T-helper 1 cell (primary cell): ENCODE measurements at places on chromosomes 3 and 15.

DNA sequence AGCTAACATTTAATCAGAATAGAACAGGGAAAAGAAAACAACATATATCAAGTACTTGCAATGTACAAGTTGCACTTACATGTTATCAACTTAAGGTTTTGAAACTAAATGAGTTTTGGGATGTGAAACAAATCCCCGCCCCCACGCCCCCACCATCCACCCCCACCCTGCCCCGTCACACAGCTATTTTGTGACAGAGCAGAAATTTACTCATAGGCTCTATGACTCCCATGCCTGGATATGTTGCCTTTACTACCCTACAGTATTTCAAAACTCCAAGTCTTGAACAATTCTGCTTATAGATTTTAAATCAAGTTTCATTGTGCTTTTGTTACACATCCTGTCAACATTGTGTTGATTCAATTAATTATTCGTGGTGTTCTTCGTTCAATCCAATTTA is 18.1 kb upstream of the IL1RAP start:
- no peak for DNase-seq

GRCh38 chr3:112640276-112640929 is 540 bp downstream of the CCDC80 start:
- DNase-seq, result no peak

DNA sequence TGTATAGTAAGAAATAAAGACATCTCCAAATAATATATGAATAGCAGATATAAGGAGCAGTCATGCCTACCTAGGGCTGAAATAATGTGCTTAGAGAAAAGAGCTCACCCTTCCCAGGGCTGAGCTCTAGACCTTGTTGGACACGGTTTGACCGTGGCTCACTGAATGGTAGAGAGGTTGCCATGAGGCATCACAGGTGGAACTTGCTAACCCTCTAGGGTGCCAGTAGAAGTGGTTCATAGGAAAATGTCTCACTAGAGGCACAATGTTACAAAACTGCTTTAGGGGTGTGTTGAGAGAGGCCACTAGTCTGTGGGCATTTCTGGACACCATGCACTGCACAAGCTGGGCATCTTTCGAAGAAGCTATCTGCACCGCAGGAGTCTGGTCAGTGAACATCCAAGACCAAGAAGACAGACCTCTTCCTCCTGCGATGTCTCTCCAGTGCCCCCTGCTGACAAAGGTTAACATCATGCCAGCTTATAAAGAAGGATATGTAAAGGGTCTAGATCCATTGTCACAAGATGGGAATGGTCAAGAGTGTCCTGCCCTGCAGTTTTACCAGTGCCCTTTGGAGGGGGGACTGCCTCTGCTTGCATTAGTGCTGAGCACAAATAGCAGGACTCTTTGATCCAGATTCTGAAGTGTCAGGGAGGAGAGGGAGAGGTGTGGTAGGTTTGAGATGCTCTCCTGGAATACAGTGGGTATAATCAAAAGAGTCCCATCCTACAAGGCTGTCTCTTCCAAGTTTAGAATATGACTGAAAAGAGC is 266.8 kb downstream of the ZNF385D start:
- no peak for DNase-seq

DNA sequence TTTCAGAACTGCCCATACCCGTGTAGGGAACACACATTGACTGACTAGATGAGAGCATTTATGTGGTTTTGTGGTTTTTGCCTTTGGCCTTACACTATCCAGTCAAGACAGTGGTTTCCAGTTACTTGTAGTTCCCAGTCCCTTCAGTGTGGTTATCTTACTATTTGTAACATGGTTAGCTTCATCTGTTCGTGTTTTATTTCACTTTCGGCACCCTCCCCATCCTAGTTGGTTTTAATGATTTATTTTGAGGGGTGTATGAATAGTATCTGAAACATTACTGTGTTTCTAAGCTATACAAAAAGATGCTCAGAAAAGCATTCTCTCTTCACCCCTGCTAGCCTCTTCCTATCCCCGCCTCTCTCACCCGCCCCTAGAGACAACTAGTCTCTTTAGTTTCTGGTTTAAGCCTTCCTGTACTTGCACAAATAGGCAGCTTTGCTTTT is 14.1 kb downstream of the LYSMD4 start:
- peak; percentile 26 for DNase-seq

GRCh38 chr3:36964817-36965216 is 20.0 kb upstream of the TRANK1 start:
- DNase-seq, result no peak

GRCh38 chr3:69326855-69327300 is 59.0 kb downstream of the FRMD4B start:
- no peak for DNase-seq

GRCh38 chr15:69725957-69726356 is 273.3 kb downstream of the RPLP1 start:
- DNase-seq, result no peak

- DNase-seq, result no peak
Measured at GRCh38 chr3:152190636-152191183, 78.0 kb upstream of the MBNL1 start.

- DNase-seq, result no peak
Measured at GRCh38 chr3:12838179-12838965, 3.0 kb downstream of the RPL32 start.

DNA sequence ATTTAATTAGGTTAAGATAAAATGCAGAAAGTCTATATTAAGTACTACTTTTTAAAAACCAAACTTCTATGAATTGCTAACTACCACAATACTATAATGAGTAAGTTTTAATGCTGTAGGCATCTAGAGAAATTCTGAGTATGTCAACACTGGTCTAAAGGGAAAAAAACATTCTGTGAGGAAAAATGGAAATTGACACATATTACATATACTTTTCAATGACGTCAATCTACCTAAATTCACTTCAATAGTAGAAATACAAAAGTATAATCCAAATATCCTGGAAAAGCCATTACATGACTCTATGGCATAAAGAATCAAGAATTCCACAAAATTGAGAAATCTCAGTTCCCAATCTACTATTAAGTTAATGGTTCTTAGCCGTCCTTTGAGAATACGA is 2.2 kb downstream of the SECISBP2L start:
- no peak for DNase-seq

GRCh38 chr15:84921121-84921520 is 36.7 kb downstream of the SLC28A1 start:
- DNase-seq, result no peak

GRCh38 chr3:155393316-155393715 is 99.8 kb upstream of the STRIT1 start:
- DNase-seq, result no peak

GRCh38 chr3:1026395-1026794 is 66.4 kb upstream of the CNTN6 start:
- DNase-seq, result no peak

GRCh38 chr15:84611631-84612030 is 10.8 kb downstream of the ZSCAN2 start:
- DNase-seq, result no peak

- DNase-seq, result no peak
Measured at GRCh38 chr15:71807691-71808091, 2.7 kb upstream of the NR2E3 start.

DNA sequence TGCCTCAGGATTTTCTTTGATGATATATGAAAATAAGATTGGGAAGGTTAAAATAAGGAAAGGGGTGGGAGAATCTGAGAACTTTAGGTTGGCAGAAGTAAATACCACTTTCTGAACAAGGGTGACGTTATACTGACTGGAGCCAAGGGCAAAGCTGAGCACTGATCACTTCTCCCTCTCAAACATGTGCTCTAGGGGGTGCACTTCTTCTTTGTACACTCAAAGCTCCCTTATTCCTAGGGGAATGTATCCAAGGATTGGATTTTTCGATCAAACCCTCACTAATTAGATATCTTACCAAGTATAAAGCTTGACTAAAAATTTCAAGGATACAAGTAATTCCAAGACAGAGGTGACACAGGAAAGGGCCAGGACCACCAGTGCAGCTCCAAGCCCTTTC is 243.9 kb upstream of the UMPS start:
- no peak for DNase-seq

- DNase-seq, result no peak
Measured at GRCh38 chr15:94524565-94524964, 293.2 kb downstream of the MCTP2 start.

- no peak for DNase-seq
Measured at GRCh38 chr3:150075417-150075865, 104.7 kb upstream of the PFN2 start.

- no peak for DNase-seq
Measured at GRCh38 chr3:40990062-40990456, 209.2 kb upstream of the CTNNB1 start.

DNA sequence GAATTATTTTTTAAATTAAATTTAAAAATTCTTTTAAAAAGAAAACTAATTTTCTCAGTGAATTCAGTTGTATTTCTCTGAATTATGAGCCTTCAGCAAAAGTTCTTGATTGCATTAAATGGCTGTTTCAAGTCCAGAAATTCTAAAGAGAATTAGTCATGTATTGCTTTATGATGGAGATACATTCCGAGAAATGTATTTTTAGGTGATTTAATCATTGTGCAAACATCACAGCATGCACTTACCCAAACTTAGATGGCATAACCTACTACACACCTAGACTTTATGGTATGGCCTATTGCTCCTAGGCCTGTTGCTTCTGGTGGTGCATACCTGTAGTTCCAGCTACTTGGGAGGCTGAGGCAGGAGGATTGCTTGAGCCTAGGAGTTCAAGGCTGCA is 44.3 kb upstream of the GCNT3 start:
- DNase-seq, result no peak

DNA sequence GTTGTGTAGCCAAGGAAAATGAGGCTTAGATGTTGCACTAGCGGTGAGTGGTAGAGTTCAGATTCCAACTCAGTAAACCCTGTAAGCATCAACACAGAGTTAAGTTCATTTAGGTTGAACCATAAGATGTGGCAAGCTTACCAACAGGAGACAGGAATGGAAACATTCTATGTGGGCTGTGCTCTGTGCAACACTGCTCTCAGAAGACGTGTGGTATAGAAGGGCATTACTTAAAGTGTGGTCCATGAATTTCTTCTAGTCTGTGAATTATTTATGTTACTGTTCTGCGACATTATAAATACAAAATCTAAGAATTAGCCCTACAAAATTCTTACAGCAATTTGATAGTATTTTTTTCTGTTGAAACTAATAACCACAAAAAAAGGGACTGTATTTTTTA is 213.3 kb downstream of the GRM7 start:
- DNase-seq, result no peak

DNA sequence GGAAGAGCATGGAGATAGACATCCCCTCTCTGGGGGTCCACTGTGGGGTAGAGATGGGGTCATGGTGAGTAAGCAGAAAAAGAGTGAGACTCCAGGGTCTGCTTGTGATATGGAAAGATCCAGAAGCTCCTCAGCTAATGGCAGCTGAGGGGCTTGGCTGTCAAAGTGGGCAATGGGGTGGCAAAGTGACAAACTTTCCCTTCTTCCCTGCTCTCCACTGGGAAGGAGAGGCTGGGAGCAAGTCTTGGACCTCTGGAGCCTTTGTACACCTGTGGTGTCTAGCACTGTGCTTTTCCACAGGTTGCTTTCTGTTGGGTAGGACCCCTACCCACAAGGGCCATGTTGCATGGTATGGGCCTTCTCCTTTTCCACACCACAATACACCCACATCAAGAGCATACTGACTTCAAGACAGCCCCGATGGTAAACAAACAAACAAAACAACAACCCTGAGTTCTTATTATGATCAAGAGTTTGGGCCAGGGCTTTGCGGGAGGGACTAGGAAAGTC is 3.5 kb downstream of the ITGA11 start:
- DNase-seq, result no peak

- DNase-seq, result no peak
Measured at GRCh38 chr15:29457729-29458128, 188.1 kb upstream of the NSMCE3 start.

DNA sequence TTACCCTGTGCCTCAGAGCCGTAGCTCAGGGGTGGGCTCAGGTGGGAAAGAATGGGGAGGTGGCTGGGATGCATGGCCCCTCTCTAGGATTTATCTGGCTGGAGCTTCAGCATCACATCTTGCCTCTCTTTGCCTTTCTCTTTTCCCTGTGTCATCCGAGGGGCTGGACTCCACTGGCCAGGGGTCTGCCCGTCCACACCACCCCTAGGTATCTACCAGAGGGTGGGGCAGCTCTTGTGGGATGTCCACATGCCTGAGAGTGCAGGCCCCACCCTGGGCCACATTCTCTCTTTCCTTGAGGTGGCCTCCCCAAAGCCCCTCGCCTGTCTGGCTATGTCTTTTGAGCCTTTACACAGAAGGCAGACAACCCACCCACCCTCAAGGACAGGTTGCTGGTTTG is 37.2 kb downstream of the PXYLP1 start:
- no peak for DNase-seq

DNA sequence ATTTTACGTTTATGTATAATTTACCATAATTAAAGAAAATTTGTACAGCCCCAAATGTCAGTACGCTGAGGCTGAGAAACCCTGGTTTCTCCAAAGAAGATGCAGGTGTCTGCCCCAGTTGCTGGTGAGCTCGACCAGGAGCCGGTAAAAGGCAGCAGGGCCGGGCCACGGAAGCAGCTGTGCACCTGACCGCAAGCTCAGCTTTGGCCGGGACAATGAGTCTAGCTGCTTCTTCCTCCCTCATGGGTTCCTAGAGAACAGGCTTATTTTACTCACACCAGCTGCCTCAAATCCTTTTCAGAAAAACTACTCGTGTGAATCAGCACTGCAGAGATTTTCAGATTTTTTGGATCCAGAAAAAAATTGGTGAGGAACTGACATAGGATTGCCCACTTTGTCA is 18.0 kb upstream of the ZXDC start:
- no peak for DNase-seq

DNA sequence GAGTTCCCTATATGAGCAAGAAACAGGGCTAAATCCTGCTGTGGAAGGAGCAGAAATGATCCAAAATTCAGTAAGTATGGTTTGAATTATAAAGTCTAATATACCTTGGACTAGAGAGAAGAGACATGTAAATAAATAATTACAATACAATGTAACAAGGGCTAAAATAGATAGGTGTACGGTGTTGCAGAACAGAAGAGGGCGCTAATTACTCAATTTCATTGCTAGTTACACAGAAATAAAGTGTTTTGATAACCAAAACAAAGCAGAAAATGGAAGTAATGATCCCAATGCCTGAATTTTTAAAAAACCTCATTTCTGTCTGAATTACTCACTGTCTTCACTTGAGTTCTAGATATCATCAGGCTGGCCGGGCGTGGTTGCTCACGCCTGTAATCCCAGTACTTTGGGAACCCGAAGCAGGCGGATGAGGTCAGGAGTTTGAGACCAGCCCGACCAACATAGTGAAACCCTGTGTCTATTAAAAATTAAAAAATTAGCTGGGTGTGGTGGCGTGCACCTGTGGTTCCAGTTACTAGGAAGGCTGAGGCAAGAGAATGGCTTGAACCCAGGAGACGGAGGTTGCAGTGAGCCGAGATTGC is 8.3 kb upstream of the PLCH1 start:
- DNase-seq, result no peak

- no peak for DNase-seq
Measured at GRCh38 chr15:98386561-98386960, 261.8 kb upstream of the IGF1R start.
